Common myeloid progenitor, CD34-positive (primary cell): ENCODE measurements at places on chromosomes 16 and 17.
A peak's percentile ranks its signal among the peaks of the same experiment; 100 is the strongest.

DNA sequence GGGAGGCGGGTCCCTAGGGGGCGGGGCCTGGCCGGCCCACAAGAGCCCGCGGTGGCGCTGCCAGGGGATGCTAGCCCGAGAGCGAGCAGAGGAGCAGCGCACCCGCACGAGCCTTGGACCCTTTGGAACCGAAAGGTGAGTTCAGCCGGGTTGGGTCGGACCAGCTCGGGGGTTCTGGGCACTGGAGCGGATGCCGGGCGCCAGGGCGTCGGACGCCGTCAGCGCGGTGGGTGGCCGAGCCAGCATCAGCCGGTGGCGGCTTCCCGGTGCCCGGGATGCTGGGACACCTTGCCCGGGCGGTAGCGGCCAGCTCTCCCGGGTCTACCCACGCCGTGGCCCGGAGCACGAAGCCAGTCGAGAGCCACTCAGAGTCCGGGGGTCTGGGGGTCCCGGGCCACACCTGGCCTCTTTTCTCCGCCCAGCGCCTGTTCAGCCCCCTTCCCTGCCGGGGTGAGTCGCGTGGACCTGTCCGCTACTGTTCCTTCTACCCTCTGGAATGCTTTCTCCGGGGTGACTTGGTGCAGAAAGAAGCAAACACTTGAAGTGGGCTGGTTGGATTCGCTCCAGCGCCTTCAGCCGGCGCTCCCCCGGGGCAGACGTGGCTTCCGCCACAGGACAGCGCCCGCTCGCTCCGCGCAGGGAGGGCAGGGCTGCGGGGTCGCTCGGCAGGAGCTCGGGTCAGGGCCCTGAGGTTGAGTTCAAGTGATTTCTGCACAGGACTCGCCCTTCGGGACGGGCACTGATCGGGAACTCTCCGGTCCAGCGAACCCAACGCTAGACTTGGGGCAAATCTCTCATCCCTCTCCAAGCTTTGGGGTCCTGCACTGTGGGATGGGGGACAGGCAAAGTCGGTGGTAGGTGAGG, at the start of gene SCNN1G:
TSS of gene SCNN1G (plus strand) at position 67 of the 864 bp plus-strand sequence. CDS start 3,527 bp downstream, outside the sequence.
- H3K4me3 ChIP-seq, result no peak within 1 kb of the TSS
- peak; percentile 27 for DNase-seq
- H3K4me1 ChIP-seq, result no peaks in the 10 kb centered on the region
- no peaks in the 10 kb centered on the region for H3K36me3 ChIP-seq
- peaks cover 58% of the 10 kb centered on the region for H3K27me3 ChIP-seq

DNA sequence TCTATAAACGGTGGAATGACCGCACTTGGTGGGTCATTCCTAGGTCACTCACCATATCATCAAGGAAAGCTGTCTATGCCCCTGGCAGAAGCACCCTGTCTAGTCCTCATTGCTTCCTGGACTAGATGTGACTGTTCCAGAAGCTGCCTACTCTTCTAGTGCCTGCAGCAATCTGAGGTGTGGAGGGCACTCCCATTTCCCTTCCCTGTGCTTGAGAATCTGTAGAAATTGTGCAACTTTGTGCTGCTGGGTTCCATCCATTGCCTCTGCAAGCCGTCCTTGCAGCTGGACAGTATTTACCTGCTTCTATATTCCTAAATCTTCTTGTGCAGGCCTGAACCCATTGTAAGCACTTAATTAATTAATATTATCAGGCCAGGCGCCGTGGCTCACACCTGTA, 52.1 kb downstream of the CACNG3 start:
- no peak overlapping the region for H3K27ac ChIP-seq
- no peak for DNase-seq
- H3K4me3 ChIP-seq, result no peak overlapping the region
- no peaks in the 10 kb centered on the region for H3K36me3 ChIP-seq
- H3K27me3 ChIP-seq, result peaks cover 3% of the 10 kb centered on the region

- H3K4me1 ChIP-seq, result peaks cover 5% of the 10 kb centered on the region
- no peak overlapping the region for H3K4me3 ChIP-seq
- no peak overlapping the region for H3K27ac ChIP-seq
- H3K36me3 ChIP-seq, result no peaks in the 10 kb centered on the region
Observed at GRCh38 chr17:77556383-77557061, 402.0 kb upstream of the TNRC6C start.

GRCh38 chr16:73046202-73046848, 1.6 kb downstream of the ZFHX3 start:
- no peaks in the 10 kb centered on the region for H3K27me3 ChIP-seq
- no peak for DNase-seq
- no peak overlapping the region for H3K4me3 ChIP-seq
- H3K27ac ChIP-seq, result no peak overlapping the region

- no peak for DNase-seq
- H3K27ac ChIP-seq, result no peak overlapping the region
- H3K4me1 ChIP-seq, result no peaks in the 10 kb centered on the region
- H3K27me3 ChIP-seq, result no peaks in the 10 kb centered on the region
Observed at GRCh38 chr17:41588126-41588810, 1.6 kb upstream of the KRT14 start.

DNA sequence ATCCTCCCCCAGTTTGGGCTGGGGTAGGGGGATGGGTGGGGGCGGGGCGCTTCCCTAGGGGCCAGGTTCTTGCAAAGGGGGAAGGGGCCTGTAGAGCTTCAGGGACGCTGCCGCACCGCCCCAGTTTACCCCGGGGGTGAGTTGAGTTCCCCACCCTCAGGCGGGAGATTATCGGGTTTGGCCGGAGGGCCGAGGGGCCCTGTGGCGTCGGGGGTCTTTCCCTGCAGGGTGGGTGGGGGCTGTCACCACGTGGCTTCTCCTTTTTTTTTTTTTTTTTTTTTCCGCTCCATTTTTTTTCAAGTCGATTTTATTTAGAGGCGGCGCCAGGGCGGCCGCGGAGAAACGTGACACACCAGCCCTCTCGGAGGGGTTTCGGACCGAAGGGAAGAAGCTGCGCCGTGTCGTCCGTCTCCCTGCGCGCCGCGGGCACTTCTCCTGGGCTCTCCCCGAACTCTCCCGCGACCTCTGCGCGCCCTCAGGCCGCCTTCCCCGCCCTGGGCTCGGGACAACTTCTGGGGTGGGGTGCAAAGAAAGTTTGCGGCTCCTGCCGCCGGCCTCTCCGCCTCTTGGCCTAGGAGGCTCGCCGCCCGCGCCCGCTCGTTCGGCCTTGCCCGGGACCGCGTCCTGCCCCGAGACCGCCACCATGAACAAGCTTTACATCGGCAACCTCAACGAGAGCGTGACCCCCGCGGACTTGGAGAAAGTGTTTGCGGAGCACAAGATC, at the start of gene IGF2BP1:
TSS of gene IGF2BP1 (plus strand) at position 283 of the 724 bp plus-strand sequence. CDS start at position 644, 361 bp downstream.
- H3K4me3 ChIP-seq, result peak within 1 kb of the TSS; percentile 28
- peaks cover 35% of the 10 kb centered on the region for H3K27me3 ChIP-seq
- H3K36me3 ChIP-seq, result no peaks in the 10 kb centered on the region
- H3K4me1 ChIP-seq, result peaks cover 18% of the 10 kb centered on the region

DNA sequence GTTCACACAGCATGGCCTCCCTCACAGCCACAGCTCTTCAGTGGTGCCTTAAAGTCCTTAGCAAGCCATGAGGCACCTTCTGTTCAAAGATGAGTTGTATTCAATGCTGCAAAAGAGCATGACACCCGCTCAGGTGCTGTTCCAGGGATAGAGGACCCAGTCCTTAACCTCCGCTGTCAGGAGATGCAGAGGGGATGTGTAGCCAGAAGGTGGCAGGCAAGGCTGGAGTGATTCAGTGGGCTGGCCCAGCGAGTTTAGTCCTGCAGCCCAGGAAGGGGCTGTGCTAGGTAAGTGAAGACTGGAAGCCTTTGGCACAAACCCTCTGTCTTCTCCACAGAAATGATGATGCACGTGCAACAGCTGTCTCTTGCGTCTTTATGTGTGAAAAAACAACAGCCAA, 25.0 kb upstream of the ADAM11 start:
- H3K4me1 ChIP-seq, result no peaks in the 10 kb centered on the region
- DNase-seq, result peak; percentile 50
- no peak overlapping the region for H3K27ac ChIP-seq
- no peaks in the 10 kb centered on the region for H3K27me3 ChIP-seq

- no peak for DNase-seq
- no peak overlapping the region for H3K27ac ChIP-seq
- H3K27me3 ChIP-seq, result no peaks in the 10 kb centered on the region
- H3K4me1 ChIP-seq, result no peaks in the 10 kb centered on the region
- no peak overlapping the region for H3K4me3 ChIP-seq
Observed at GRCh38 chr17:29078183-29079045, 35.5 kb downstream of the PIPOX start.
